ENCODE measurements at places on chromosomes 5 and 9. TPM values are rescaled to one million over a fixed set of nuclear protein-coding genes. Genes with fewer than 3 reads are reported as not detected.

Gene CEP72
- 6.3 TPM for total RNA-seq

Gene TLE1
- total RNA-seq, result 6.1 TPM

Gene OBP2B
- not detected for total RNA-seq

Gene EQTN
- total RNA-seq, result not detected

Gene EPB41L4B
- total RNA-seq, result 3.1 TPM

Gene MGAT1
- 189 TPM for total RNA-seq

Gene FCN1
- not detected for total RNA-seq

Gene FOXI1
- total RNA-seq, result 0.59 TPM

Gene PCDHGA7
- 0.07 TPM for total RNA-seq

Gene ASPN
- not detected for total RNA-seq

Gene PNPLA7
- total RNA-seq, result not detected

Gene OLFM1
- total RNA-seq, result 37.1 TPM

Gene TMEM174
- total RNA-seq, result not detected

Data from MG63 (cell line).